Right cardiac atrium (tissue), 5 donors: ENCODE measurements at places on chromosomes 11 and 22. TPM values are rescaled to one million over a fixed set of nuclear protein-coding genes. Genes with fewer than 3 reads are reported as not detected.

GRCh38 chr11:43579171-43579918 is 101.2 kb upstream of the HSD17B12 start:
- peak; percentile 61 for DNase-seq

DNA sequence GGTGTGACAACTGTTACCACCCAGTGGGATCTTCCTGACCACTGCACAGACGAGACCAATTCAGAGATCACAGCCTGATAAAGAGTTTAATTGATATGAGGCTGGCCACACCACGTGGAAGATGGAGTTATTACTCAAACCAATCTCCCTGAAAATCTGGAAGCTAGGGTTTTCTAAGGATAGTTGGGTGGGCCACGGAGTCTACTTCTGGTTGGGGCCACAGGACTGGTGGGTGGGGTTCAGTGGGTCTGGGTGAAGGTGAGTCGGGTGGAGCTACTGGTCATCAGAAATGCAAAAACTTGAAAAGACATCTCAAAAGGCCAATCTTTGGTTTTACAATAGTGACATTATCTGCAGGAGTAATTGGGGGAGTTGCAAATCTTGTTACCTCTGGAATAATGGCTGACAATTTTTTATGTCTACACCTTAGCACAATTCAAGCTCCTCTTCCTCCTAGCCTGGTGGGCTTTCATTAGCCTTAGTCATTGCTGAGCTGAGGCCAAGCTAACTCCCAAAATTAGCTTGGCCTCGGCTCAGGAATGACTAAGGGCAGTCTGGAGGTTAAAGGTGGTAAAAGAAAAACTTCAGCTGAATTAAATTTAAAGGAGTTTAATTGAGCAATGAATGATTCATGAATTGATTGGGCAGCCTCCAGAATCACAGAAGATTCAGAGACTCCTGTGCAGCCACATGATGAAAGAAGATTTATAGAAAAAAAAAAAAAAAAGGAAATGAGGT is 13.1 kb downstream of the C11orf96 start:
- no peak for DNase-seq

DNA sequence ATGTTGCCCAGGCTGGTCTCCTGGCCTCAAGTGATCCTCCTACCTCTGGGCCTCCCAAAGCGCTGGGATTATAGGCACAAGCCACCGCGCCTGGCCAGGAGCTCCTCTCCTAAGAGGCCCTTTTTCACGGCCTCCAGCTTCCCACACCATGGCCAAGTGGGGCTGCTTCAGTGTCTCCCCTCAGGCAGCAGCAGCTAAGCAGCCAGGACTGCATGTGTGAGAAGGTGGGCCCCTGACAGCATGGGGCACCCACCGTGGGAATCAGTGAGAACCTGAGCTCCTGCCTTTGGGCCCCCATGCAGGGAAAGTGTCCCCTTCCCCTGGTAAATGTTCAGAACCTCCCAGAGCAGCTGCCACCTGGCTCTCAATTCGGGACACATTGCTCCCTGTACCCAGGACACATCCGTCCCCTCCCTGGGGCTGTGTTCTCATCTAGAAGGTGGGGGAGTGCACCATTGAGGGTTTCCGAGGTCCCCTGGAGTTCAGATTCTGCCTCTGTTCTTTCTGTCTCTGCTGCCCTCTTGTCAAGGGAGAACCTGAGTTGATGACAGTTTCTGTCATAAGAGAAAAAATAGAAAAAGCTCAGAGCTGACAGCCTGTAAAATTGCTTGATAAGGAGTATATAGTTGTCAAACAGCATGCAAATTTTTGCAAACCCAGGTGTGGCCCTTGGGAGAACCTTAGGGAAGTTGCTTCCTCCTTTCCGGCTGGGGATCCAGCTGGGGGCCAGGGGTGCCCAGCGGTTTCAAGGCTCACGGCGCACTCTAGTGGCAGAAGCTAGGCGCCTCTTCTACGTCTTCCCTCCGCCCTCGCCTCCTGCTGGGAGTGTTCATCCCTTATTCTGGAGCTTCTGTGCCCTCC is 29.7 kb downstream of the FAM83F start:
- peak; percentile 68 for DNase-seq

DNA sequence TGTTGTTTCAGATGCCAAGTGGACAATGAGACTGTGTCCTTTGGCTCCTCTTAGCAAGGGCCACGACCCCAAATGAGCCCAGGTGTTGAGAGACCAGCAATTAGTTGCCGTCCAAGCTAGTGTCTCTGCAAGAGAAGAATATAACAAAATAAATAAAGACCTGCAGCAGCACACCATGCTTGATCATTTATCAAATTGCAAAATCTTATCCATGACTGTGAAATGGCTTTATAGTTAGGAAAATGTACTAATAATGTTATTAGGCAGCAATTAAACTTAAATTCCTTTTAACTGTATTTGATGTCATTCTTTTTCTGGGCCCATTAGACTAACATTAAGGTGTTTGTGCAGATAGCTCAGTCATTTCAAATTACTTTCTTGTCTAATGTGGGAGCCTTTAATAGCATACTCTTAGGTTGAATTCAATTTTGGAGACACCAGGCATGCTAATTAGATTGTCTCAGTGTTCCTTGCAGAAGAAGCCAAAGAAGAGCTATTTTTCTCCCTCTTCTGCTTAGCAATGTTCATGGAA is 176.1 kb downstream of the RRAS2 start:
- no peak for DNase-seq

GRCh38 chr11:47144541-47144940 is 32.1 kb downstream of the ARFGAP2 start:
- DNase-seq: no peak

The AIFM3 gene
- 2.1 TPM for total RNA-seq

The PDE3B gene
- 9.1 TPM for total RNA-seq

The EHBP1L1 gene
- total RNA-seq: 80.2 TPM

DNA sequence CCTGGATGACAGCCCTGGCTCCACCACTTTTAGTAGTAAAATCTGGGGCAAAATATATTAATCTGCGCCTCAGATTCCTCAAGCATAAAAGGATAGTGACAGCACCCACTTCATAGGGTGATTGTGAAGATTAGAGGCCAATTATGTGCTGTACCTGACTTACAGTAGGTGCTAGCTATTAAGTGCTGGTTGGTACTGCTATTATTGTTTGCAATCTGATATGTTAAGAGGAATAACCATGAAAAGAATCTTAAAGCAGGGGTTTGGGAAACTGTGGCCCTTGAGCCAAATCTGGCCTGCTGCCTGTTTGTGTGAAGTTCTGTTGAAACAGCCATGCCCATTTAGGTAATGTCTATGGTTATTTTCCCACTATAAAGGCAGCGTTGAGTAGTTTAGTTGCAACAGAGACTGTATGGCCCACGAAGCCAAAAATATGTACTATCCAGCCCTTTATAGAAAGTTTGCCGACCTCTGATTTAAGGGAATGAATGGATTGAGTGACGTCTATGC is 44.7 kb upstream of the MN1 start:
- no peak for DNase-seq

The HYOU1 gene
- 88.1 TPM for total RNA-seq

The MUC6 gene
- total RNA-seq: not detected

DNA sequence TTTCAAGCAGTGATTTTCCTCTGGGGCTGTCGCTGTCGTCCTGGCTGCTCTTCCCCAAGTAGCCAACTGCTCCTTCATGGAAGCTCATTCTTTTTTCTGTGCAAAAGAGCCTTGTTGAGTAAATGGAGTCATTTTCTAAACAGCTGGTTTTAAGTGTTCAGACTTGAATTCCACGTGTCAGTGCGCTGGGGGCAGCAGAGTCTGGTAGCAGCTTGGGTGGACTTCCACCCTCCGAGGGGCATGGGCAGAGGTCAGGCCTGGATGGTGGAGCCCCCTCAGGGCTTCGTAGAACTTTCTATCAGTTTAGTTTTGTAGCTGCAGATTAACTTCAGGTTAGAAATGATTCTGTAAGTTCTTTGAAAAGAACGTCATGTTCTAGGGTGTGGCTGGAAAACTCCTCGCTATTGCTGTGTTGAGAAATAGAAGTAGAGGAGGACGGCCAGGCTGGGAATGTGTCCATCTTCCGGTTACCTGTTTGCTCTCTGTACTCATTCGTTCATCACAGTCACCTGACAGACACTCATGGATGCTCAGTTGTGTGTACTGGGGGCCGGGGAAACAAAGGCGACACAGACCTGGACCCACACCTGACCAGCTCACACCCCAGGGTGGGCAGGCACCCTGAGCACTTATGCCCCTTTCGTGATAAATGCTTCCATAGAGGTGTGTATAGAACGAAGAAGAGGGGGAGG is 270.7 kb downstream of the TBC1D22A start:
- peak; percentile 16 for DNase-seq

DNA sequence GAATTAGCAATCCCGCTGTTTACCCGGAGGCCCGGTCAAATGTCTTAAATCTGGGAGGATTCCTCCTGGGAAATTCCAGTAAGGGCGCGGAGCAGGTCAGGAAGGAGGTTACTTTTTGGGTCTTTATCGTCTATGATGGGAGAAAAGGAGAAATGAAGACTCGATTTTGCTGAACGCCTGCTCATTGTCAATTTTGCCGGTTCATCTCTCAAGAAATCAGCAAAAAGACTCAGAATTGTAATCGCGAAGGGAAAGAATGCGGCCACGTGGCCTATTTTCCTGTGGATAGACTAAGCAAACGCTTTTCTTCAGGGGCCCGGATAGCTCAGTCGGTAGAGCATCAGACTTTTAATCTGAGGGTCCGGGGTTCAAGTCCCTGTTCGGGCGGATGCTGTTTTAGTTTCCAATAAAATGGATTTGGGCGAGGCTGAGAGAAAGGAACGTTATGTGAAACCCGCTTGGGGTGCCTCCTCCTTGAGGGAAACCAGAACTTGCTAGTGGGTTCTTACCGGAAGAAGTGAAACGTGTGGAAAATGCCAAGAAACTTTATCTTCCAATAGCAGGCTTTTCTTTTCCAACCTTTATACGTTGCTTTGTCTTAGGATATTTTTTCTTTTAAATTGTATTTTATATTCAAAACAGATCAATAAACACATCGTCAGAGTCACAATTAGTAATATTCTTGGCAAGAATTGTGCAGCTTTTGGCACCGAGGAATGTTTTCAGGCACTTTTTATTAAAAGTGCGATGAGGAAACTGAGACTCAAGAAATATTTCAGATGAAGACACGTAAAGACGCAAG is 45.0 kb downstream of the OR4D9 start:
- peak; percentile 58 for DNase-seq

- DNase-seq: no peak
These were observed 61.7 kb downstream of the CSNK2A3 start for GRCh38 chr11:11291041-11292015.

DNA sequence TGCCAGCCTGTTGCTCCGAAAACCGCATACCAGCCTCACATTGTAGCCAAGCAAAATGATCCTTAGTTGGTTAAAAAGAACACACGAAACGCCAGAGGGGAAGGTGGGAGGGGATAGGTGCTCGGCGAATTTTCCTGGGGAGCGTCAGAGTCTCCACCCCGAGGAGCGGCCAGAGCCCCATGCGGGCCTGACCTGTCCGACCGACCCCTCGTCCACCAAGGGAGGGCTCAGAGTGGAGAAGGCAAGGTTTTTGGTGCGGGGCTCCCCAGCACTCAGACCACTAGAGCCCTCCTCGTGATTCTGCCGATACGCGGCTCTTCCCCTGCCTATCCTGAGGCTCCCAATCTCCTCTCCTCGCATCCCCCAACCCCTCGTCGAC is 39.6 kb downstream of the DIXDC1 start:
- DNase-seq: peak; percentile 54

DNA sequence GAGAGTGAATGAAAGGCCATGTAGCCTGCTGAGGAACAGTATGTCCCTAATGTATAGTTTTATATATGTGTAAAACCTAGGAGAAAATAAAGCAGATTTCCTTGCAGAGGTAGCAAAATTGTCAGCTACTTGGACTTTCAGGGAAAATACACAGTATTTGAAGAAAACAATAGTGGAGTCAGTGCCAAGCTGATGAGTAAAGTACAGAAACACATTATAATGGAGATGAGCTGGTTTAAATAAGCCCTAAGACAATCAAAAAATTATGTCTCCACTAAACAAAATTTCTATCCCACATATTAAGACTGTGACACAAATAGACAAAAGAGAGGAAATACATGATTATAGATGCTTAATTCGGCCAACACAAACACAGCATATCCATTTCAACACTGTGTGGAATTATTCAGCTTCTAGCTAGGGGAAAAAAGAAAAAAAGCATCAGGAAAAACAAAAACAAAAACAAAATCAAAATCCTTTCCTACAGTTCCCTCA is 75.9 kb downstream of the MAML2 start:
- no peak for DNase-seq

DNA sequence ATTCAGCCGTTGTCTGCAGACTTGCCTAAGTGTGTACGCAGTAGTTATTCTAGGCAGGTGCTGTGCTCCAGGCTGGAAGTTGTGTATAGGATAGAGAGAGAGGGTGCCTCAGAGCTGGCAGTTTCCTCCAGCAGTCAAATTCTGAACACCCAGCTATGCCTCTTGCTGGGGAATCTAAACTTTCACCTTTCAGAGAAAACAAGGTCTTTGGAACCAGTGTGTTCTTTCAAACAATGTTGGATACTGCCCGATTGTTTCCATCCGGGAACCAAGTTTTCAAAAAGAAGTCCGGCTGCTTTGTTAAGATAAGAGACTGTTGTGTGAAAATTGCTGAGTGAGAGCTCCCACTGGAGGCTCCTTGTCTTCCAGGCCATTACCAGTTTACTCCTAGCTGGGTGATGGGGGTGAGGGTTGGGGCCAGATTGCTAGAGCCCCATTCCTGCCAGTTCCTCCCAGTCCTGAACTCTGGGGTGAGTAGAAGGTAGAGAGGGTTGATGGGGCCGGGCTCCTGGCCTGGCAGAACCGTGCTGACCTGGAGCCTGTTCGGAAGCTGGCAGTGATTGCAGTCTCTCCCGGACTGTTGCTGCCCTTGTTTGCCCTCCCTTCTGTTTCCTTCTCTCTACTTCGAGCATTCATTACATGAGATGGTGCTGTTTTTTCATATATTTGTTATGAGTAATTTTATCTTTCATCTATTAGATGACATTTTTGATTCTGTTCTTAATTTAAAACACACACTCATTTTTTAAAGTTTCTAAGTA is 150.2 kb downstream of the TEAD1 start:
- peak; percentile 56 for DNase-seq

DNA sequence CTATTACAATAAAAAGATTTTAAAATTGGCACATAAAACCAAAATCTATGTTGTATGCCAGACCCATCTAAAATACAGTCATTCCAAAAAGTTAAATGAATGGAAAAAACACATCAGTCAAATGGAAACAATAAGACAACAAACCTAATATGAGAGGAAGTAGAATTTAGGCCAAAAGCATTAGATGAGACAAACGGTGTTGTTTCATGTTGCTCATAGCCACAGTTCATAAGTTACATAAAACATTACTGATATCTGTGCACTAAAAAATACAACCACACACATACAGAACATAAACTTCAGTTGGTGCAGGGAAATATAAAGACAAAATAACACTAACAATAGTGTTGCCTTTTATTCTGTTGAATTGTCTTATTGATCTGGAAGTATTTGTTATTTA is 661.9 kb downstream of the CNTN5 start:
- no peak for DNase-seq

- DNase-seq: peak; percentile 61
These were observed 22.3 kb downstream of the SLN start for GRCh38 chr11:107689317-107690202.

The NCAM1 gene
- 303 TPM for total RNA-seq

DNA sequence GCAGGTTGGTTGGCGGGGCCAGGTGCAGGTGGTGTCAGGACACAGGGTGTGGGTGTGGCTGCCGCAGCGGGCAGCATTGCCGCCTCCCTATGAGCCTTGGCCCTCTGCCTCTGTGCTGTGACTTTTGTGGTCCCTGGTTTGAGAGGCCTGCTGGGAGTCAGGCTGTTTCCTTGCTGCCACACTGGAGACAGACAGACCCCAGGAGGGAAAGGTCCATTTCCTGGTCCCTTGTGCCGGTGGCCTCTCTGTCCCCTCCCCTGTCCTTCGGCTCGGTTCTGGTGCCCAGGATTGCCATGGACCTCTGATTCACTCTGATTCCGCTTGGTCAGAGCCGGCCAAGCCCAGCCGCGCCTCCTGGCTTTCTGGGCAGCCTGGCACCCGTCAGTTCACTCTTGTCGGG is 196.9 kb downstream of the TBC1D22A start:
- no peak for DNase-seq

The KRTAP5-10 gene
- total RNA-seq: not detected

The TBX1 gene
- 0.60 TPM for total RNA-seq
